ENCODE measurements at places on chromosomes 4 and X. TPM values are rescaled to one million over a fixed set of nuclear protein-coding genes. Genes with fewer than 3 reads are reported as not detected.

The NPY1R gene
- total RNA-seq, result 0.41 TPM

- no peaks in the 10 kb centered on the region for H3K4me1 ChIP-seq
- no peaks in the 10 kb centered on the region for H3K27me3 ChIP-seq
- no peak overlapping the region for H3K4me3 ChIP-seq
- no peaks in the 10 kb centered on the region for H3K36me3 ChIP-seq
Observed at GRCh38 chr4:36337665-36338185, 56.3 kb downstream of the DTHD1 start.

DNA sequence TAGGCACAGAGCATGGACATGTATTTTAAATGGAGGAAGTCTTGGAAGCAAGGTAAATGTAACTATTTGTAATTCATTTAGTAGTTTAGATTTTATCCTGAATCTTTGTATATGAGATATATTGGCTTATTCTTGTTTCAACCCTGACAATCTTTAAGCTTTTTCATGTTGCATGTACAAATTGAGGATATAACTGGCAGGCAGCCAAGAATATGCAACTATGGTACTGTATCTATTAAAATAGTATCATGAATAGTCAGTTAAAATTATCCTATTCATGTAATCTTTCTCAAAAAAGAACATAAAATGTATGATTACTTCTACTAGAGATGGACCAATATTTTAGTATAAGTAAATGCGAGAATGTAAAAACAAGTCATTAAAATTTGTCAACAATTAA is 1141.5 kb downstream of the PCDH18 start:
- no peaks in the 10 kb centered on the region for H3K4me1 ChIP-seq
- H3K27ac ChIP-seq, result no peak overlapping the region
- no peaks in the 10 kb centered on the region for H3K36me3 ChIP-seq
- H3K4me3 ChIP-seq, result no peak overlapping the region

The TLR2 gene
- total RNA-seq, result 1.1 TPM

- no peak for DNase-seq
- H3K27me3 ChIP-seq, result peaks cover 67% of the 10 kb centered on the region
- H3K4me1 ChIP-seq, result no peaks in the 10 kb centered on the region
- H3K27ac ChIP-seq, result no peak overlapping the region
- H3K4me3 ChIP-seq, result no peak overlapping the region
Observed at GRCh38 chr4:183008492-183008891, 90.6 kb upstream of the WWC2 start.

GRCh38 chr4:53321984-53322289 is 43.9 kb downstream of the SCFD2 start:
- no peak for DNase-seq
- H3K36me3 ChIP-seq, result no peaks in the 10 kb centered on the region
- no peak overlapping the region for H3K4me3 ChIP-seq
- no peaks in the 10 kb centered on the region for H3K27me3 ChIP-seq

The PAGE2 gene
- total RNA-seq, result not detected

The CLIC2 gene
- total RNA-seq, result 0.17 TPM

DNA sequence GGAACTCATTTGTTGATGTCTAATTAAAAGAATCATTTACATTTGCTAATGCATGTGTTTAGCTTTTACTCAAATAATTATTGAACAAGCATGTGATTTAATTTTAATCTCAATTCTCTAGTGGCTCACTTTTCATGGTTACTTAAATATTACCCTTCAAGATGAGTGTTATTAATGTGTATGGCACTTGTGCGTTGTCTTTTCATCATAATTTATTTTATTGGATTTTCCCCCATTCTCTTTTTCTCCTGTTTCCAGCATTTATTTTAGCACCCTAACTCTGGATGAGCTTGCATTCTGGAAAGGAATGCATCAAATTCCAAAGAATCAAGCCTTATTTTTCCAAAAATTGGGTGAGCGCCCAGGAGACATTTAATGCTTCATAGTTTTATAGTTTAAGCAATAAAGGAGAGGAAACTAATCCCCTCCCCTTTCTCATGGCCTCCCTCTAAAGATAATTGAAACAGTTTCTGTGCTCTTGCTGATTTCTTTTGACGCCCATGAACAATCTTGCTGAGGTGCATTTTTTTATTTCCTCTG is 191.1 kb upstream of the FAT4 start:
- H3K27me3 ChIP-seq, result no peaks in the 10 kb centered on the region
- no peak overlapping the region for H3K4me3 ChIP-seq
- H3K36me3 ChIP-seq, result no peaks in the 10 kb centered on the region
- H3K4me1 ChIP-seq, result no peaks in the 10 kb centered on the region

The PHOX2B gene
- total RNA-seq, result not detected

GRCh38 chrX:16786791-16787735 is 797 bp downstream of the TXLNG start:
- DNase-seq, result peak; percentile 35
- peak overlapping the region; percentile 80 for H3K4me3 ChIP-seq
- no peaks in the 10 kb centered on the region for H3K27me3 ChIP-seq
- H3K27ac ChIP-seq, result peak overlapping the region; percentile 63
- no peaks in the 10 kb centered on the region for H3K36me3 ChIP-seq

DNA sequence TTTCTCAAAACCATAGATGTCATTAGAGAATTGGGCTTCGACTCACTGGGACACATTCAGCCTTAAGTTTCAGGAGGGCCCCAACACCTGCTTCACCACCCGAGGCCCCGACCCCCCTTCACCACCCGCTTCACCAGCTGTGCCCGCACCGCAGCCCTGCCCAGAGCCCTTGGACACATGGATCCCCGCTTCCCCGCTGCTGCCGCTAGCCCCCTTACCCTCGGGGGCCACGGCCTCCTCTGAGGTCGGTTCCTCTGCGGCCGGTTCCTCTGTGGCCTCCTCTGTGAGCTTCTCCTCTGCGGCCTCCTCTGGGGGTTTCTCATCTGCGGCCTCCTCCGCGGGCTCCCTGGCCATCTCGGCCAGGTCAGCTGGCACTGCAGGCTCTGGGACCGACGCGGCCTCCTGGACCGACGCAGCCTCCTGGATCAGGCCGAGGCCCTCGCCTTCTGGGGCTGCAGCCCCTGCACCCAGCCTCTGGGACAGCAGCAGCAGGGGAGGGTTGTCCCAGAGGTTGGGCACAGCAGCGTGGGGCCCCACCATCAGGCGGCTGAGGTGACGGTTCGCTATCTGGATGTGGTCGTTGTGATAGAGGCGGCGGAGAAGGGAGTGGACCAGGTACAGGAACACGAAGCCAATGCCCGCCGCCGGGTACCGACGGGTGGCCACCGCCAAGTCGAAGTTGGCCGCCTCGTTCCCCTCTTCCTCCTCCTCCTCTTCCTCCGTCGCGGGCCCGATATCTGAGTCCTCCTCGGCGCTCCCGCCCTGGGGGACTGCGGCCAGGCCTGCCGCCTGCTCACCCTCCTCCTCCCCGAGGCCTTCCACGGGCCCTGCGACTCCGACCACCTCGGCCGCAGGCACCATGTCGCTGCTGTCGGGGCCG is 748 bp downstream of the CT47B1 start:
- no peaks in the 10 kb centered on the region for H3K36me3 ChIP-seq
- H3K27me3 ChIP-seq, result no peaks in the 10 kb centered on the region
- no peak overlapping the region for H3K4me3 ChIP-seq
- no peaks in the 10 kb centered on the region for H3K4me1 ChIP-seq
- no peak overlapping the region for H3K27ac ChIP-seq

All from PC-9 (cell line).